Thoracic aorta (tissue), 2 donors: ENCODE measurements at places on chromosomes 12 and 14.

DNA sequence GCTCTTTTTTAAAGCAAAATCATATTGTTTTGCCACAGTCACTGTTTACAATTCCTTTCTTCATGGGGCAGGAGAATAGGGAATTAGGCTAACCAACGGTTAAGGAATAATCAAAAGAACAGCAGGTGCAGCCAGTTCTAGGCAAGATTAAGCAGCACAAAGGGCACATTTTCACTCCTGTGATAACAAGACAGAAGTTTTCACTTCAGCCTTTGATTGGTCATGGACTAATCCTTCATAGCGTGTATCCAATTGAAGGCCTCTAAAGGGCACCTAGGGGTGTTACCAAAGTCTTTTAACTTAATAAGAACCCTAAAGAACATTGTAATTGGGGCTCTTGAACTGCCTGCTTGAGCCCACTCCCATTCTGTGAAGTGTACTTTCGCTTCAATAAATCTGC, 206.9 kb upstream of the AMIGO2 start:
- H3K36me3 ChIP-seq, result no peaks in the 10 kb centered on the region
- no peak overlapping the region for H3K27ac ChIP-seq
- no peaks in the 10 kb centered on the region for H3K4me1 ChIP-seq
- DNase-seq, result no peak

DNA sequence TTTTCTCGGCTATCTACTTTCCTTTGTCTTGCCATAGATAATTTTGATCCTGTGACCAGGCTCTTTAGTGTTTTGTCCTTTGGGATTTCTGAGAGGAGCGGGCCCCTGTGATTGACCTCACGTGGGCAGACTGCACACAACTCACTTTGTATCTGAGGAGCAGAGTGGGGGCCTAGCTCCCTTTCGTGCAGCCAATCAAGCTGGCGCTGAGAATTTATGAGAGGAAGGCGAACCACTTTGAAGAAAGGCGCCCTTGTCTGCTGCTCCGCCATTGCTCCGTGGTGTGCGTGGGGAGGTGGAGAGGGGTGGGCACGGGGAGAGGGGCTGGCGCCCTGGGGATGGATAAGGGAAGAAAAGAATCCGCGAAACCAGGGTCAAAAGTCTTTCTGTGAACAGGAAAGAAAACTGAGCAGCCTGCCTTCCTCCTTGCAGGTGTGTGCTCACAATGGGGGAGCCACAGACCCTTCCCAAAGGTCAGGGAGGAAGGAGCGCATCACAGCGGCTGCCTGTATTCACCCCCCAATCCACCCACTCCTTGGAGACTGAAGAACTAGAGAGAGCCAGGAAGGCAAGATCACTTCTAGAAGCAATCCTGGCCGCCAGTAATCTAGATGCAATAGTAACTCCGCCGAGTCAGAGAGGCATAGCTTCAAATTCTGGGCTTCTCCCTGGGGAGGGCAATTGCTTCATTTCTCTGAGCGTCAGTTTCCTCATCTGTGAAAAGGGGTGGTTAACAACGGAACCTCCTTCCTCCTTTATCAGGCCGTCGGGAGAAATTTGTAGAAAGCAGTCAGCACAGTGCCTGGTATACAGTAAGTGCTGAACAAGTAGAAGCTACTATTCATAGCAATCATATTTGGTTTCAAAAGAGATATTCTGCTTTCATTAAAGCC, 24.9 kb upstream of the MED13L start:
- H3K27me3 ChIP-seq, result no peaks in the 10 kb centered on the region
- no peaks in the 10 kb centered on the region for H3K36me3 ChIP-seq
- no peak overlapping the region for H3K4me3 ChIP-seq
- H3K4me1 ChIP-seq, result peaks cover 50% of the 10 kb centered on the region
- no peak overlapping the region for H3K27ac ChIP-seq
- no peak for DNase-seq

DNA sequence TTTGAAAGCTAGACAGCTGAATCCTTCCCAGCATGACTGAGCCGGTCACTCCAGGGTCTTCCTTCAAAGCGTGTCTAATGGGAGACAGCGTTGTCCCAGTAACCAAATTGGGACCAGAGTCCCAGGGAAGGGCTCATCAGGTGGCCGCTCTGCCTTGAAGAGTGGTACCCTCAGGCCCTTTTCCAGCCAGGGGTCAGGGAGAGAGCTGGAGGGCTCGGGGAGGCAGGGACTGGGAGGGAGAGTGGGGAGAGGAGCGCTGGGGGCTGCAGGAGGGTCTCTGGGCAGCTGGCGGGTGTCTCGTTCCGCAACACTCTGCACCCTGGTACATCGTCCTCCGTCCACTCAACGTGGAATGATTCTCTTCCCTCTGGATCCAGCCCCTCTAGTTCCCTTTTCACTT, 1.6 kb upstream of the RTL1 start:
- no peaks in the 10 kb centered on the region for H3K4me1 ChIP-seq
- no peak overlapping the region for H3K27ac ChIP-seq
- no peak overlapping the region for H3K4me3 ChIP-seq
- no peaks in the 10 kb centered on the region for H3K27me3 ChIP-seq

DNA sequence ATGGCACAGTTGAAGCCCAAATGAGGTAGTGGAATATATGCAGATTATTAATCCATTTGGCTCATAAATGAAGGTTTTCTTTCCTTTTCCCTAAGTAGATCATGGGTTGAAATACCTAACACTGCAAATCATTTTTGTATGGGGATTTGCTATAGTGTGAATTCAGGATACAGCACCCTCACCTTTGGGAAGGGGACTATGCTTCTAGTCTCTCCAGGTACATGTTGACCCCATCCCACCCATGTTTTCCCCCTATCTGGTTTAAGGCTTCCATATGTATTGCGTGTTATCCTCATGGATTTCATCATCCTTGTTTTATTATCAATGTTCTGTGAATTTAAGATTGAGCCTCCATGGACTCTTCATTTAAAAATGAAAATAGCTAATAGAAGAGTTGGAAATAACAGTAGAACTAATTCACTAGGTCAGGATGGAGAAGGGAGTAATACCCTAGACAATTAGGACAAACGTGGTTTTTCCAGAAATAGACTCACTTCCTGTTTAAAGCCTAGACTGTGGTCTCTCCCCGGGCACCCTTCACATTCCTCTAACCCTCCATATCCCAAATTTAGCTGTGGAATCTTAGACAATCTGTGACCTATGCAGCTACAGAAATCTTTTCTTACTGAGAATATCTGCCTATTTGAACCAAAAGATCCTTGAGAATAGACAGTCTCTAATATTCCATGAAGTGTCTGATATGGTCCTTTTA, 56.5 kb downstream of the DAD1 start:
- DNase-seq, result no peak
- H3K27ac ChIP-seq, result peak overlapping the region; percentile 62
- H3K27me3 ChIP-seq, result no peaks in the 10 kb centered on the region
- no peak overlapping the region for H3K4me3 ChIP-seq
- peaks cover 10% of the 10 kb centered on the region for H3K4me1 ChIP-seq

- no peaks in the 10 kb centered on the region for H3K36me3 ChIP-seq
- no peak for DNase-seq
- no peaks in the 10 kb centered on the region for H3K4me1 ChIP-seq
- no peak overlapping the region for H3K27ac ChIP-seq
- H3K4me3 ChIP-seq, result no peak overlapping the region
- H3K27me3 ChIP-seq, result no peaks in the 10 kb centered on the region
These were observed 11.3 kb downstream of the GNPTAB start for GRCh38 chr12:101819467-101819866.

DNA sequence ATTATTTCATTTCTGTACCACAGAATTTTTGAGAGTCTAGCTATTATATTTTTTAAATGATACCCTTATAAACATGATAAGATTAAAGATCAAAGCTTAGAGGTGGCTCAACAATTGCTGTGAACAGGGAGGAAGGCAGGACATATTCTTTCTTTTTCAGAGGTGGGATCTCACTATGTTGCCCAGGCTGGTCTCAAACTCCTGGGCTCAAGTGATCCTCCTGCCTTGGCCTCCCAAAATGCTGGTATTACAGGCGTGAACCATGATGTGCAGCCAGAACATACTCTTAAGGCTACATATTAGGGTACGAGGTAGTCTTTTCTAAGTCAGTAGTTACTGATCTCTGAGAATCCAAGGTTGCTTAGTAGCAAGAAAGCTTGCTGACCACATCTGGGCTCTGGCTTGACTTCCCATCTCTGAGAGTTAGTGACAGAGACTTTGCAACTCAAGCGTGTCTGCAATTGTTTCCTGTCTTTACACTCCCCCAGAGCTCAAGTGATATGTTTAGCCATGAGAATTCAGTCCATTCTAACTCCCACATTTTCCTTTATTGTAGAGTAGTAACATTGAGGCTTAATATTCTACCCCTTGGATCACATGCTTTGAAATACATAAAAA, 8.6 kb downstream of the RAB5B start:
- H3K27me3 ChIP-seq, result no peaks in the 10 kb centered on the region
- no peaks in the 10 kb centered on the region for H3K4me1 ChIP-seq
- no peak for DNase-seq
- H3K27ac ChIP-seq, result no peak overlapping the region

- peak overlapping the region; percentile 84 for H3K27ac ChIP-seq
- H3K36me3 ChIP-seq, result peaks cover 1% of the 10 kb centered on the region
- no peaks in the 10 kb centered on the region for H3K27me3 ChIP-seq
- peak overlapping the region; percentile 58 for H3K4me3 ChIP-seq
- peaks cover 68% of the 10 kb centered on the region for H3K4me1 ChIP-seq
These were observed 69.2 kb downstream of the RASSF3 start for GRCh38 chr12:64679487-64680001.

- H3K27ac ChIP-seq, result no peak overlapping the region
- no peaks in the 10 kb centered on the region for H3K27me3 ChIP-seq
- no peak for DNase-seq
These were observed 147.9 kb downstream of the PPFIA2 start for GRCh38 chr12:81610955-81611889.

DNA sequence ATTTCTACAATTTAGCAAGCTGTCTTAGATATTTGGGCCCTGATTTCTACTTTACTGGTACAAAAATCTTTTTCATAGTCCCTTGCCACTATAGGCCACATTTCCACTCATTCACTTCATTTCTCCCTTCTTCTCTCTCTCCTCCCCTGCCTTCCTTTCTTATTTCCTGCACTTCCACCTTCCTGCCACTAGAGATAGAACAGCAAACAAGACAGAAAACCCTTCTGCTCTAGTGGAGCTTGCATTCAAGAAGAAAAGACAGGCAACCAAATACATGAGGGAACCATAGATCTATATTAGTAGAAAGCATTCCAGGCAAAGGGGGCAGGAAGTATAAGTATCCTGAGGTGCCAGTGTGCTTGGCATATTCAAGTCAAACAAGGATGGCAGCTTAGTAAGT, 623.5 kb downstream of the FLRT2 start:
- DNase-seq, result no peak
- no peaks in the 10 kb centered on the region for H3K36me3 ChIP-seq
- no peak overlapping the region for H3K27ac ChIP-seq
- no peaks in the 10 kb centered on the region for H3K27me3 ChIP-seq
- H3K4me3 ChIP-seq, result no peak overlapping the region

DNA sequence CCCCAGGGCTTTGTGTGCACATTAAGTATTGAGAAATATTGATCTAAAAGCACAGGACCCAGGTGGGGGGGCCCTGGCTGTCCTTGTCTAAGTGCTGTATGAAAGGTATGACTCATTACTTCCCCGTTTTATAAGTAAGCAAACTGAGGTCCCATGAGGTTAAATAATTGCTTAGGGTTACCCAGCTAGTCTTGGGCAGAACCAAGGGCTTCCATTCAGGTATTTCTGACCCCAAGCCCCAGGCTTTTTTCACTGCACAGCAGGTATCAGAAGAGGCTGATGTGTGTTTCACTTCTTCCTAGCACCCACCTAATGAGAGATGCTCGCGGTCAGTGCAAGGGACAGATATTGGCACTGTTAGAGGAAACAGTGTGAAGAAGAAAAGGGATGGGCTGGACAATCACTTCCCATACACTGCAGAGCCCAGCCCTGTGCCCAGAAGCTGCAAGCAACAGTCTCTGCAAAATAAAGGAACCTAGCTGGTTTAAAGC, 4.7 kb upstream of the TC2N start:
- no peaks in the 10 kb centered on the region for H3K27me3 ChIP-seq
- DNase-seq, result no peak
- H3K36me3 ChIP-seq, result peaks cover 63% of the 10 kb centered on the region
- H3K4me3 ChIP-seq, result peak overlapping the region; percentile 38
- peak overlapping the region; percentile 77 for H3K27ac ChIP-seq

DNA sequence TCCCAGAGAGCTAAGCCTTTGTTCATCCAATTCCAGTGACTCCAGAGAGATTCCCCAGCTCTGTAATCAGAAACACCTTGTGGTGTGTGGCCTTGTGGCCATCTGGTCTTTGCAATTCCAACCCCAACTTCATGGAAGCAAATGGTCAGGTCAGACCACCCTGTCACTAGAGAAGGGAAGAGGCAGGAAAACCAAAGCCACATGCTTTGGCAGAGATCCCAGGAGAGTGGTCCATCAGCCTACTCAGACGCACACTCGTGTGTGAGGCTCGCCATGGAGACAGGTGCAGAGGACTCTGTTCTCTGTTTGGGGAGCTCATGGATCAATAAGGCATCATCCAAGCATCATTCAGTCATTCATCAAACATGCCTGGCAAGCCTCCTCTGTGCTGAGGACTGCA, 46.2 kb upstream of the TUNAR start:
- no peak overlapping the region for H3K4me3 ChIP-seq
- no peaks in the 10 kb centered on the region for H3K4me1 ChIP-seq
- no peak for DNase-seq
- H3K27me3 ChIP-seq, result no peaks in the 10 kb centered on the region
- no peaks in the 10 kb centered on the region for H3K36me3 ChIP-seq
- no peak overlapping the region for H3K27ac ChIP-seq

- no peaks in the 10 kb centered on the region for H3K27me3 ChIP-seq
- H3K4me1 ChIP-seq, result no peaks in the 10 kb centered on the region
- no peak overlapping the region for H3K27ac ChIP-seq
- DNase-seq, result no peak
- H3K36me3 ChIP-seq, result no peaks in the 10 kb centered on the region
These were observed 468.0 kb downstream of the FUT8 start for GRCh38 chr14:65880507-65880906.

DNA sequence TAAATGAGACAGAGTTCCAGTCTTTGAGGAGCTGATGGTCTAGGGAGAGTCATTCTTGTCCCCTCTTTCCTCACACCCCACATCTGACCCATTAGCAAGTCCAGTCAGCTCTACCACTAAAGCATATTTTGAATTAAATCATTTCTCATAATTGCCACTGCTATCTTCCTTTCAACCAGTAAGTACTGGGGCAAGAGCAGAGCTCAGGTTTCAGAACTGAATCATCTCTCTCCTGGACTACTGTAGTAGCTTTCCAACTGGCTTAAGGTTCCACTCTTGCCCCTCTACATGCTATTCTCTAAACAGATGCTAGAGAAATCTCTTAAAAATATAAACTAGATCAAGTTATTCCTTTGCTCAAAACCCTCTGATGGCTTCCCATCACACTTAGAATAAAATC, 218.3 kb downstream of the TTC6 start:
- no peak for DNase-seq
- H3K27me3 ChIP-seq, result no peaks in the 10 kb centered on the region

GRCh38 chr14:92595267-92595666, 81.7 kb downstream of the RIN3 start:
- H3K27me3 ChIP-seq, result no peaks in the 10 kb centered on the region
- H3K36me3 ChIP-seq, result no peaks in the 10 kb centered on the region
- H3K4me1 ChIP-seq, result no peaks in the 10 kb centered on the region
- H3K27ac ChIP-seq, result no peak overlapping the region
- H3K4me3 ChIP-seq, result no peak overlapping the region

DNA sequence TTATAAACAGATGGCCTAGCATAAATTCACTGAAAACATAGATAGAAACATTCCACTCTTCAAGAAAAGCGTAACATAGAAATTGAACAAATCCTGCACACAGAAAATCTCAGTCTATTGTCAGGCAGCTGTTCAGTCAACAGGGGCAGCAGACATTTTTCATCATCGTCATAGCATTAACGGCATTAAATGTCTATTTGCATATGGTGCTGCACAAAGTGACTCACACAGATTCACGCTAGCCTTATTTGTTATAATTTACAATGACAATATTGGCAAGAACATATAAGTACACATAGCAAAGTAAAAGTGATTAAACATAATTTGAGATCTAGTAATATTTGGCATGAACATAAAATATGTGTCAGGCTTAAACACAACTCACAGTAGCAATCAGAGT, 95.7 kb downstream of the CEP128 start:
- no peak for DNase-seq
- H3K27me3 ChIP-seq, result no peaks in the 10 kb centered on the region
- H3K4me1 ChIP-seq, result peaks cover 16% of the 10 kb centered on the region
